NCI-H146 (cell line): ENCODE measurements at places on chromosomes 1 and 21.

- DNase-seq, result peak; percentile 49
These were observed 182.9 kb upstream of the FGGY start for GRCh38 chr1:59113876-59114457.

DNA sequence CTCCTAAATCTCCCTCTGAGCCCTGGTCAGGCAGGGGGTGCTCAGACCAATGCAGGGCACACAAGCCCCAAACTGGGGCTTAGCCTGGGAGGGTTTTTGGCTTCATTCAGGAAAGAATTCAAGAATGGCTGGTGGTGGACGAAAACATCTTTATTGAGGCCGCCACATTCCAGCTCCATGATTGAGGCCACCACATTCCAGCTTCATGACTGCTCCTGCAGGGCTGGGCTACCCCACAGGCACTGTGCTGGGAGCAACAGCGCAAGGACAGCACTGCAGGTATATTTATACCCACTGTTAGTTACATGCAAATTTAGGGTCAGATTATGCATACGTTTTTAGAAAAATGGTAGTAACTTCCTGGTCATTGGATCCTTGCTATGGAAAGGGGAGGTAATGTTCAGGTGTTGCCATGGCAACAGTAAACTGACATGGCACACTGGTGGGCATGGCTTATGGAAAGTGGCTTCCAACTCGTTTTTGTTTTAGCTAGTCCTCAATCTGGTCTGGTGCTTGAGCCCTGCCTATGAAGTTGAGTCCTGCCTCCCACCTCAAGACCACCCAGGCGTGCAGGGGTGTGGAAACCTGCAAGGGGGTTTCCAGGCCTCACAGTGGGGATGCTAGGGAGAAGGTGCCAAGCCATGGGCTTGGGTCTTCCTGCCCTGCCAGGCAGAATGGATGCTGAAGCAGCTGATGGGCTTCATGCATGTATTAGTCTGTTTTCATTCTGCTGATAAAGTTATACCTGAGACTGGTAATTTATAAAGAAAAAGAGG lies 348.7 kb upstream of the AJAP1 start:
- DNase-seq, result no peak

DNA sequence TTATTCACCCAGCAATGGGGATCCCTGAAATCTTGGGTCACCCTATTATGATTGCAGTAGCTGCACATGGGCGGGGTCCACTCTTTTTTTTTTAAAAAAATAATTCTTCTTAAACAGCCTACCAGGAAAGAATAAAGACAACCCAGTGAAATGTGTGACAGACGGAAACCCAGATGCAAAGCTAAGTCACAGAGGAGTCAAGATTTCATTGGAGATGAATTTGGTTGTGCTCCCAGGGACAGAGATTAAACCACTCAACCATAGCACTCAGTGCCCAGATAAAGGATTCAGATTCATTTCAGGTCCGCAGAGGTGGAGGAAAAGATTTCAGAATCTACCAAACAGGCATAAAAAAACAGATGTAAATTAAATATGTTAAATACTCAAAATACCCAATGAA lies 583.5 kb upstream of the ZP4 start:
- no peak for DNase-seq

GRCh38 chr1:100130552-100131077 lies 2.1 kb downstream of the SASS6 start:
- no peak for DNase-seq

DNA sequence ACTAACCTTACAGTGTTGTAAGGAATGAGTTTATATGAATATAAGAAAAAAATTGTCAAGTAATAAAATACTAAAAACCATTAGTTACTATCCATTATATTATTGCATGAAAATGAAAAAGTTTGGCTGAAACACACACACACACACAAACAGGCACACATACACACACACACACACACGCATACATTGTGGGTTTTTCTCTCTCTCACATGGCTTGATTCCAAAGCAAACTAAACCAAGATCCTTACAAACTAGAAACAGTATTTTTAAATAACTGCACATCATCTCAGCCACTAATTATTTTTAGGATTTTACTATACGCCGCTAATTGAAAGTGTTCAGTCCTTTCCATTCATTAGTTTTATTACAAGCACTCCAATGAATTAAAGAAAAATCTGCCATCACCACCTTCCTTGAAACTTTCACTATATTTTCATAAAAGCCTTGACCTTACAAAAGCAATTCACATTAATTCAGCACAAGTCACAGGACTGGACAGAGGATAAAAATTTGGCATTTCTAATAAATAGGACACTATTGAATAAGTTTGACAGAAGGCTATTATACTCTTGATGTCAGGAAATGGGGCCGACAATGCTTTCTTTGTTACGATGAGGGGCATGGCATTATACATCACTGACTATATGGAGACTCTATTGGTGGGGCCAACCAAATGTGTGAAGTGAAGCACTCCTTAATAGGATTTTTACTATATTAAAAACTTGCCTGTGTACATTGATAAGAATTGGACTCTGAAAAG lies 187.0 kb upstream of the ESRRG start:
- no peak for DNase-seq

GRCh38 chr1:172630056-172630818 lies 28.7 kb upstream of the FASLG start:
- DNase-seq, result no peak

GRCh38 chr1:174968750-174969244 lies 30.9 kb upstream of the CACYBP start:
- no peak for DNase-seq

DNA sequence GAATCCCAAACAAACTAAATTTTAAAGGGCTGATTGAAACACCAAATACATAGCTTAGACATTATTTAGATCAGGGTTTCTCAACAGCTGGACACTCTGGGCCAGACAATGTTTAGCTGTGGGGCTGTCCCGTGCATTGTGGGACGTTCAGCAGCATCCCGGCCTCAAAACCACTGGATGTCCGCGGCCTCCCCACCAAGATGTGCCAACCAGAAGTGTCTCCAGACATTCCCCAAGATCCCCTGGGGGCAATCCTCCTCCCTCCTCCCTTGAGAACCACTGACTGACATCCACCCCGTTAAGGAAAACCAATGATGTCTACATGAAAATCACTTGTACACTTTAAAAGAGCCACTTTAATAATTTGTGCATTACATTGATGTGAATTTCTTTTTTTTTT lies 38.4 kb downstream of the CLSTN1 start:
- no peak for DNase-seq

- no peak for DNase-seq
These were observed 16.6 kb upstream of the RWDD3 start for GRCh38 chr1:95217371-95217770.

- no peak for DNase-seq
These were observed 139.2 kb downstream of the CLIC6 start for GRCh38 chr21:34807881-34808568.

GRCh38 chr21:38822778-38823238 lies 17.1 kb downstream of the ETS2 start:
- no peak for DNase-seq

- no peak for DNase-seq
These were observed 5.0 kb downstream of the ABCA4 start for GRCh38 chr1:94115900-94116436.

- DNase-seq, result no peak
These were observed 245.7 kb upstream of the RGS18 start for GRCh38 chr1:191912517-191912916.

GRCh38 chr21:45741691-45742090 lies 98.2 kb downstream of the PCBP3 start:
- no peak for DNase-seq

- DNase-seq, result no peak
These were observed 30.2 kb upstream of the KCNA2 start for GRCh38 chr1:110636149-110636935.

- no peak for DNase-seq
These were observed 342.0 kb downstream of the PBX1 start for GRCh38 chr1:164901031-164901430.

DNA sequence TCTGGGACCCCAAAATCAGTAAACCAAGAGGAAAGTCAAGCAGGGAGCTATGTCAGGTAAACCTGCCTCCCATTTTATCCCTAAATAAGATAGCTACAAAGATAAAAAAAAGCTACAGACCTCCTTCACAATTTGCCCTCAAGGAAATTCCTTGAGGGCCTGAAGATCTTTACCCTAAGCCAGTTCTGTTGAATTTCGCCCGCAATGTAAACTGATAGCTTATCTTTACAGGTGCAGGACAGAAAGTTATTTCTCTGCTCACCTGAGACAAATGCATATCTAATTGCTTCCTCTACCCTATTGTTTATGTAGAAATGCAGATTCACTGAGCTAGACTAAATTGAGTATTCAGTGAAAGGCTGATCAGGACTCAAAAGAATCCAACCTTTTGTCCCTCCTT lies 153.4 kb upstream of the CHRM3 start:
- DNase-seq, result no peak

GRCh38 chr1:208118841-208119606 lies 125.2 kb downstream of the PLXNA2 start:
- DNase-seq, result peak; percentile 7

DNA sequence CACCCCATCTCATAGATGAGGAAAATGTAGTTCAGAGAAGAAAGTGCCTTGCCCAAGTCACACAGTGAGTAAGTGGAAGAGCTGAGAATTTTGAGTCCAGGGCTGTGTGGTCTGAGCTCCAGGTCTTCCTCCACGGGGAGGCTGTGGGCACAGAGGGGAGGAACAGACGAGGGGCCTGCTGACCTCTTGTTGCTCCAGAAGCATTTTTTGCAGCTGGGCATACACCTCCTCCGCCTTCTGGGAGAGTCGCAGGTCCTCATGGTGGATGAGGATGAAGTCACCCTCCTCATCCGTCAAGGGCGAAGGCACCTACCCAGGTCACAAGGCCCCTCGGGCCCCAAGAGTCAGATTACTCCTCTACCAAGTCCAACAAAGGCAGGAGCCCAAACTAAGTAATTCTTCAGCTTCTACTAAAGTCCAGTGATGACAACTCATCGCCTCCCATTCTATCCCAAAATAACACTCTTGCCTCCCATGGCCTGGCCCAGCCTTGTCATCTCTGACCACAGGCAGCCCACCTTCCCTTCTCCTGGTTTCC lies 9.1 kb downstream of the CC2D1B start:
- DNase-seq, result no peak

GRCh38 chr1:224779536-224779935 lies 149.9 kb upstream of the DNAH14 start:
- DNase-seq, result no peak

DNA sequence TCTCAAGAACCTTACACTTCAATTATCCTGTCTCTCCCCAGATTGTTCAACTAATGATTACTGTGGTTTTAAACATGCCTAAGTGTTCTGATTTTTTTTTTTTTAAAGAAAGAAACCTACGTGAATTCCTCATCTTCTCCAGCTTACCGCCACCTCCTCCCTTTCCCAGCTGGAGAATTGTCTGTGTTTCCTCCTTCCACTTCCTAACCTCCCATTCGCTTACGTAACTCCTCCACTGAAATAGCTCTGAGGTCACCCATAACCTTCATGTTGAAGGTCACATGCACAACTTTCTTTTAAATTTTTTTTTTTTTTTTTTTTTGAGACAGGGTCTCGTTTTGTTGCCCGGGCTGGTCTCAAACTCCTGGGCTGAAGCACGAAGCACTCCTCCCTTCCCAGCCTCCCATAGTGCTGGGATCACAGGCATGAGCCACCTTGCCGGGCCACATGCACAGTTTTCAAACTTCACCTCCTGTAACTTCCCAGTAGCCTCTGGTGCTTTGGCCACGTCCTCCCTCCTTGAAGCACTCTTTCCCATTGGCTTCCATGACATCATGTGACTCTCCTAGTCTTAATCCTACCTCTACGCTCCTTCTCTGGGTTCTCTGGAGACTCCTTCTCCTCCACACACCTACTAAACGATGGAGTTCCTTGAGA lies 9.8 kb upstream of the CAPZB start:
- no peak for DNase-seq

DNA sequence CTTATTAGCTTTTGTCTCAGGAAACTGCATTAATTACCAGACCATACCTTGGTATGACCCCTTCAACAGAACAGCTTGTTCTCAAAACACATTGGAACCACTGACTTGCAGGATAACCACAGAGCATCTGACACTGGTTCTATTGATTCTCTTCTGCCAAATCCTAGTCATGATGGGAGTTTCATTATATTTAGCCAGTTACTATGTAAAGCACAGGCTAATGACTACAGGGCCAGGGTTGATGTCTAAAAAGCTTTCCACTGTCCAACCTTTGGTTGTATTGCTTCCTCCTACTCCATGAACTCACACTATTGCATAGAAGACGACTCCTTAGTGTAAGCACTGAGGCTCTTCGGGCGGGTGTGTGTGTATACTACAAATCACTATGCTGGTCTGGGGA lies 3.8 kb downstream of the STMN1 start:
- no peak for DNase-seq

GRCh38 chr1:112141923-112142322 lies 152.5 kb upstream of the KCND3 start:
- DNase-seq, result no peak

- DNase-seq, result peak; percentile 7
These were observed 183.7 kb upstream of the ZC3H12A start for GRCh38 chr1:37290718-37291117.

GRCh38 chr1:212595787-212596714 lies 12.5 kb upstream of the ATF3 start:
- no peak for DNase-seq

GRCh38 chr1:43288058-43288784 lies 2.8 kb upstream of the C1orf210 start:
- DNase-seq, result no peak

DNA sequence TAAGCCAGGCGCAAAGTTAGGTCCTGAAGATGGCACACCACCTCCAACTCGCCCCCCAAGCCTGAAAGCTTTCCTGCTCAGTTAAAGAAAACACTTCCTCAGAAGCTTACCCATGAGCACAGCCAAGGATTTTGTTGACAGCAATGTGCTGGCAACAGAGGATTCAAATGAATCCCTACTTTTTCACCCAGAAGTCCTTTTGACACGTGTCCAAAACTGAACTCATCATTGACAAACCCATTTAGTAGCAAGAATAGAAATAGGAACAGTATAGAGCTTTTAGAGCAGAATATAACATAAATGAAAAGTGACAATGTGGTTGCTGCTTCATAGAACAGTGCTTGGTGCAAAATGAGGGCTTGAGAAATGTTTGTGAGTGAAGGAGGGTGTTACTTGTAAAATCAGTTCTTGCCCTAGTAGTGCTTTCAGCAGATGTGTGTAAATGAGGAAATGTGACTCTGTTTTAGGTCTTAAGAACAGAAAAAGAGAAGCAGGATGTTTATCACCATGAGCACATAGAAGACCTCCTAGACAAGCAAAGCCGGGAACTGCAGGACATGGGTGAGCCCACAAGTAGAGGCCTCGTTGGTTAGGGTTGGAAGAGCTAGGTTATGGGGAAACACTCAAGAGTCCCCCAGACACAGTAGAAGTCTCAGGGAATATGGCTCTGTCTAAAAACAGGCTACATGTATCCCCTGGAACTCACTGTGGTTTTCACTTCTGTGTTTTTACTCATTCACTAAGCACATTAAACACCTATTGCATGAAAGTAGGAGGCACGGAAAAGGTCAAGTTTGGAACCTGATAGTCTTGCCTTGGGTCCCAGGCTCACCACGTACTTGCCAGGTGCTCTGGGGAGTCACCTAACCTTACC lies 48.6 kb upstream of the TMEM125 start:
- no peak for DNase-seq

GRCh38 chr21:44801468-44802395 lies at the start of gene UBE2G2:
Gene UBE2G2 (minus strand): TSS chr21:44801820. CDS start chr21:44801748, 72 bp downstream.
- DNase-seq, result peak; percentile 72
